BJ (cell line): ENCODE measurements at places on chromosomes 3 and 15.

DNA sequence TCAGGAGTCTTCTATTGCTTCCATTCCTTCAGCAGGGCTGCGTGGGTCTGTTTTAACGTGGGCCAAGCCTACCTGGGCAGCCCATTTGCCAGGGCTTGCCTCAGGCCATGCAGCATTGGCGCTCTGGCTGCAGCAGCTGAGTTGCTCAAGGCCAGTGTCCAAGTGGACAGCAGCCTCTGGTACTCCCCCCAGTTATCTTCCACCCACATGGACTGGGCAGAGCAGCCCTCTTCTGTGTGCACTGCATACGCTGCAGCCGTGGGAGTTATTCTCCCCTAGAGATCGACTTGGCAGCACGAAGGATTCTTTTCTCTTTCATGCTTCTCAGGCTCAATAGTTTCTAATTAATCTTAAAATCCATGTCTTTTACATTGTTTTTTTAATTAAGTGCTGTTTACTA lies 6.9 kb upstream of the CAPN3 start:
- DNase-seq: no peak

GRCh38 chr15:88511161-88511560 lies 35.3 kb downstream of the DET1 start:
- no peak for DNase-seq

DNA sequence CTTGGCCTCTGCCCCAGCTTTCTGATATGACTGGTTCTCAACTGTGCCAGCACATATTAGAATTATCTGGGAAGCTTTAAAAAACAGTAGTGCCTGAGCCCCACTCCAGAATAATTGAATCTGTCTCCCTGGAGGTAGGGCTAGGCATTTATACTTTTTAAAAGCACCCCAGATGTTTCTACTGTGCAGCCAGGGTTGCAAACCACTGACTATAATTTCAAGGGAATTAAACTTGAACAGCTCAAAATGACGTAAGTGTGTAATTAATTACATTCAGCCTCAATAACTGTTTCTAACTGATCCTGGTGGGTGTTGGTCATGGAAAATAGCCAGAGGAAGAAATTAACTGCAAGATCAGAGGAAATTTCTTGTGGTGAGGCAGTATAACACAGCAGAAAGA lies 4.4 kb upstream of the IRAK2 start:
- DNase-seq: peak; percentile 17

GRCh38 chr3:138328341-138328740 lies 1.3 kb downstream of the NME9 start:
- DNase-seq: no peak

- DNase-seq: no peak
Observed at GRCh38 chr3:66312039-66312438, 91.2 kb downstream of the SLC25A26 start.

DNA sequence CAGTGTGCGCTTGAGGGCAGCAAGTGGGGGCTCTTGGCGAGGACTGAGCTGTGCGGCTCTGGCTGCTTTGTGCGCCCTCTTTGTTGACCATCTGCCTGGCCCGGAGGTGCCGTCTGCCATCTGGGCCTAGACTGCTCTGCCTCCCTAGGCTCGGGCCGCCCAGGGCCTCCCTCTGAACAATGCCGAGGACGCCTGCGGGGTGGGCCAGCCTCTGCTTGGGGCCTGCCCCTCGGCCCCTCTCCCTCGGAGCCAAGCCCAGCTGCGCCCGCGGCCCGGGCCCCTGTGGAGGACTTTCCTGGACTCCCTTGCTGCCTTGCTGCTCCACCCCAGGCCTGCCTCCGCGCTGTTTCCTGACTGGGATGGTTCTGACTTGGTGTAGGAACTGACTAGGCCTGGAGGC lies 31.9 kb upstream of the SPSB4 start:
- no peak for DNase-seq

GRCh38 chr3:113185194-113185835 lies 26.0 kb upstream of the BOC start:
- no peak for DNase-seq

GRCh38 chr3:167467848-167468611 lies 5.8 kb downstream of the SERPINI2 start:
- DNase-seq: no peak
